Activated T-helper 1 cell treated with anti-CD3 and anti-CD28 coated beads, Interleukin-12 subunit alpha, Interleukin-12 subunit beta, Interleukin-2, Interleukin-4 antibody, amounts not matched to agents 30 ng/mL and 10 ng/mL and 1 ng/mL, durations not matched to agents 14 hours and 24 hours and 36 hours (primary cell): ENCODE measurements at places on chromosomes 12 and 14. TPM values are rescaled to one million over a fixed set of nuclear protein-coding genes. Genes with fewer than 3 reads are reported as not detected.

- no peak for DNase-seq
Measured at GRCh38 chr12:76713130-76713529, 50.8 kb upstream of the ZDHHC17 start.

The KRT2 gene
- not detected in 2 replicates for total RNA-seq

The LMO3 gene
- not detected in 2 replicates for total RNA-seq

The KRT81 gene
- total RNA-seq, result not detected in 2 replicates

GRCh38 chr12:122265886-122266229 is 436 bp downstream of the VPS33A start:
- no peak for DNase-seq

GRCh38 chr14:72812292-72812851 is 81.5 kb downstream of the DPF3 start:
- no peak for DNase-seq

DNA sequence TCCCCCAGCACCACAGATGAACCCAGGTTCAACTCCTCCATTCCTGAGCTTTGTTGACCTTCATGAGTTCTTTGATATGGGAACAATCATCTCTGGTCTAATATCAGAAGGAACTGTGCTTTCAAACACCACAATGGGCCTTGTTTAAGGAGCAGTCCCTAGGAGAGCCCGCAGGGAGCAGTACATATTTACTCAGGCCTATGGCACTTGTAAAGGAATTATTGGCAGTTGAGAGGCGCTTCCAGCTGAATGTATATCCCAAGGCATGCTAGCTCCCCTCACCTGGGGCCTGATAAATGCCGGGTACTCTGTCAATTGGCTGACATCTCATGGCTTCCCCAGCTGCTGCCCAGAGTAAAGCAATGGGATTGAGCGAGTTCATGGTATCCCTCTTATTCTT is 76.2 kb downstream of the ZFP36L1 start:
- no peak for DNase-seq
